ENCODE measurements at places on chromosomes 4 and X.

DNA sequence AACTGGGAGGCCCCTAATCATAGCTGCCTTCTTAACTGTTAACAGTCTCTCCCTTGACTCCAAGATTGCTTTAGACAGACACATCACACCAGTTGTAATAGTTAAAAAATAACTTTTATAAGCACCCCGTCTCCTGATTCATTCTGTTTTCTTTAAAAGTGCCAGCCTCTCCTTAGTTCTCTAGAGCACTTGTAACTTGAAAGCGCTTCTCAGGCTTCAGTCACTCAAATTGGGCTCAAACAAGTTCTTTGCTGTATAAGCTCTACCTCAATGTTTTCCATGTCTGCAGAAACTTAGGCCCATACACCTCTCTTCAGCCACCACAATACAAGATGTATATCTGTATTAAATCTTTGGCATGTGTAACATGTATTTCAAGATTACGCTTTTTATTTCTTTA lies 169.6 kb downstream of the GABRG1 start:
- no peak for DNase-seq

- DNase-seq, result no peak
Observed at GRCh38 chr4:110897784-110898183, 274.9 kb upstream of the PITX2 start.

- DNase-seq, result no peak
Observed at GRCh38 chr4:83177182-83177581, 62.7 kb upstream of the PLAC8 start.

- DNase-seq, result no peak
Observed at GRCh38 chr4:52202931-52203330, 151.8 kb downstream of the SPATA18 start.
